Activated CD4-positive, alpha-beta T cell treated with anti-CD3 and anti-CD28 coated beads, Interleukin-2, amount 10 ng/mL, durations not matched to agents 7 days and 5 days (primary cell): ENCODE measurements at places on chromosomes 1 and 21.

GRCh38 chr1:56925193-56925592 is 40.6 kb downstream of the C8B start:
- H3K36me3 ChIP-seq, result no peaks in the 10 kb centered on the region
- no peak for DNase-seq
- no peaks in the 10 kb centered on the region for H3K27me3 ChIP-seq
- no peak overlapping the region for H3K4me3 ChIP-seq
- H3K4me1 ChIP-seq, result no peaks in the 10 kb centered on the region

- peaks cover 69% of the 10 kb centered on the region for H3K4me1 ChIP-seq
- H3K27me3 ChIP-seq, result no peaks in the 10 kb centered on the region
- H3K36me3 ChIP-seq, result peaks cover 53% of the 10 kb centered on the region
- peak; percentile 56 for DNase-seq
- H3K27ac ChIP-seq, result peak overlapping the region; percentile 87
Measured at GRCh38 chr1:155976062-155976912, 2.1 kb downstream of the ARHGEF2 start.

- DNase-seq, result no peak
- no peaks in the 10 kb centered on the region for H3K4me1 ChIP-seq
- no peaks in the 10 kb centered on the region for H3K36me3 ChIP-seq
- no peak overlapping the region for H3K27ac ChIP-seq
- H3K27me3 ChIP-seq, result no peaks in the 10 kb centered on the region
Measured at GRCh38 chr1:195584870-195585624, 1023.2 kb downstream of the KCNT2 start.

DNA sequence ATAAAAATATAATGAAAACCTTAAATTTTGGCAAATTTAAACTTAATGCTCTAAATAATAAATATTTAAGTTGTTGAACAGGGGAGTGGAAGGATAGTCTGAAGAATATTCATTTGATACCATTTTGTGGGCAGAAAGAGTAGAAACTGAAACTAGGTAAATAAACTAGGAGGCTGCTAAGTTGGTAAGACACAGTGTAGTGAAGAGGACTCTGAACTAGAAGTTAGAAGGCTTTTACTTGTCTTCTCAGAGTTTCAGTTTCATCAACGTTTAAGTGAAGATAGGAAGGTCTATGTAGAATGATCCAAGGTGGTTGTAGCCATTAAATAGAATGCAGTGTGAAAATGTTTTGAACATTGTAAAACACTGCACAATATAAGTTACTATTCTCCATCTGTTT is 516.9 kb downstream of the AMY1C start:
- no peaks in the 10 kb centered on the region for H3K27me3 ChIP-seq
- H3K4me1 ChIP-seq, result no peaks in the 10 kb centered on the region
- no peak overlapping the region for H3K4me3 ChIP-seq
- DNase-seq, result no peak
- H3K27ac ChIP-seq, result no peak overlapping the region

DNA sequence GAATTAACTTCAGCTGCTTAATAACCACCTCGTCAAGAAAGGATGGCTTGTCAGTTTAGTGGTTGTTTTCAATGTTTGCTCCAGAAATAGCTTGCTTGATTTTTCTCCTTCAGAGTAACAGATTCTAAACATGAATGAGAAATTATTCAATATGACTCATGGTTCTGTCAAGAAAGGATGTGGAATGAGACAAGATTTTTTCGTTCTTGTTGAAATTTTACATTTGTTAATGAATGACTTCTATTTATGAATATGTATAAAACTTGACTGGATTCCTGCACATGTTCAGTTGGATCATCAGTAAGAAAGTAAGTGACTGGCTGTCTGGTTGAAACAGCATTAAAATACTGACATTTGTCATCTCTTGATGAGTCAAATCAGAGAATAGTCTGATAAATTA is 38.3 kb downstream of the IFI44 start:
- H3K27ac ChIP-seq, result no peak overlapping the region
- H3K4me1 ChIP-seq, result peaks cover 4% of the 10 kb centered on the region
- no peak for DNase-seq
- H3K4me3 ChIP-seq, result no peak overlapping the region
- H3K36me3 ChIP-seq, result no peaks in the 10 kb centered on the region

DNA sequence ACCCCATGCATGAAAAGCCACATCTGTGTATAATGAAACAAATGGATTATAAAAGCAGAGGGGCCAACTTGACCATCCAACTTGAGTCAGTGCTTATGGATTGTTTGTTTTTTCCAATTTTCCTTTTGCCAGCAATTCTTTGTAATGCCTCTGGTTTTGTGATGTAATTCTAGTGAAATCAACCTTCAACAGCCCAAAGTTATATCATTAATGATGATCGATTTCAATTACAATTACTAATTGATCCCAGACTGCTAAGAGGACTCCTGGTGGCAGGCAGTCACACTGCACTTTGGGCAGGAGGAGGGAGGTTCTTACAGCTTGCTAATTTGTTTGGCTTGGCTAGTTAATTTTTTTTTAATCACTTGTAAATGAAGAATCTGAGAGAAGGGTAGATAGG is 552.3 kb downstream of the NUF2 start:
- H3K4me1 ChIP-seq, result no peaks in the 10 kb centered on the region
- no peaks in the 10 kb centered on the region for H3K36me3 ChIP-seq
- H3K27ac ChIP-seq, result no peak overlapping the region
- H3K4me3 ChIP-seq, result no peak overlapping the region
- no peak for DNase-seq

- no peaks in the 10 kb centered on the region for H3K36me3 ChIP-seq
- peaks cover 15% of the 10 kb centered on the region for H3K27me3 ChIP-seq
- H3K4me3 ChIP-seq, result no peak overlapping the region
- DNase-seq, result no peak
- no peaks in the 10 kb centered on the region for H3K4me1 ChIP-seq
- no peak overlapping the region for H3K27ac ChIP-seq
Measured at GRCh38 chr1:115906627-115907026, 65.7 kb upstream of the NHLH2 start.

- H3K27me3 ChIP-seq, result no peaks in the 10 kb centered on the region
- H3K36me3 ChIP-seq, result peaks cover 61% of the 10 kb centered on the region
- H3K4me1 ChIP-seq, result peaks cover 66% of the 10 kb centered on the region
- peak overlapping the region; percentile 96 for H3K27ac ChIP-seq
Measured at GRCh38 chr1:203306965-203307541, 1.7 kb downstream of the BTG2 start.

DNA sequence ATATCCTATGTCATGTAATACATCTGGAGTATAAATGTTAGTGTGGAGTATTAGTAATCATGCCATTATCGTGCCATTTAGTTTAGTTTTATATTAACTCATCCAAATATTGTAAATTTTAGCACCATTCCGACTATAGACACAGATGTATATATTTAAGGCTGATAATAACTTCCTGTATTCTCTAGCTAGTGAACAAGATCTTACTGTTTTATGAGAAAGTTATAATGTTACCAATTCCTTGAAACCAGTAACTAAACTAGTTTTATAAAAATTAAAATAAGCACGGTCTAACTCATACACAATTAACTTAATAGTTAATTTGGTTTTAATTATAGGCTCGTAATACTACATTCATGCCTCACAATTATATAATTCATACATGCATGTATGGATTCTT is 808.6 kb downstream of the USP25 start:
- no peak overlapping the region for H3K27ac ChIP-seq
- no peak overlapping the region for H3K4me3 ChIP-seq
- DNase-seq, result no peak
- H3K4me1 ChIP-seq, result no peaks in the 10 kb centered on the region
